ENCODE measurements at places on chromosomes 6 and 20.

DNA sequence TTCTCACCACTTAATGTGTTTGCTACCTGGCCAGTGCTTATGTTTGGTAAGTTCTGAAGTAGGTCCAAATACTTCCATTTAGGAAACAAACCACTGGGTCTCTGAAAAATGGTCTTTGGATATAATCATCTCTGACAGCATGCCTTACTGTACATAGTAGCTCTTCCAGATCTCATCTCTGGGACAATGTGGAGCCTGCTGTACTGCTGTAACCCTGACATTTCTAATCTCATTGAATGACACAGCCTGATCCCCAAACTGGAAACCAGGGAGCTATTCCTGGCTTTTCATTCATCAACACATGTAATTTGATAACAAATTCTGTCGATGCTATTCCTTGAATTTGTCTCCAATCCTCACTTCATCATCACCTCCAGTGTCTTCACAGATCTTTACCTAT lies 23.5 kb downstream of the OGFRL1 start:
- no peak for DNase-seq

DNA sequence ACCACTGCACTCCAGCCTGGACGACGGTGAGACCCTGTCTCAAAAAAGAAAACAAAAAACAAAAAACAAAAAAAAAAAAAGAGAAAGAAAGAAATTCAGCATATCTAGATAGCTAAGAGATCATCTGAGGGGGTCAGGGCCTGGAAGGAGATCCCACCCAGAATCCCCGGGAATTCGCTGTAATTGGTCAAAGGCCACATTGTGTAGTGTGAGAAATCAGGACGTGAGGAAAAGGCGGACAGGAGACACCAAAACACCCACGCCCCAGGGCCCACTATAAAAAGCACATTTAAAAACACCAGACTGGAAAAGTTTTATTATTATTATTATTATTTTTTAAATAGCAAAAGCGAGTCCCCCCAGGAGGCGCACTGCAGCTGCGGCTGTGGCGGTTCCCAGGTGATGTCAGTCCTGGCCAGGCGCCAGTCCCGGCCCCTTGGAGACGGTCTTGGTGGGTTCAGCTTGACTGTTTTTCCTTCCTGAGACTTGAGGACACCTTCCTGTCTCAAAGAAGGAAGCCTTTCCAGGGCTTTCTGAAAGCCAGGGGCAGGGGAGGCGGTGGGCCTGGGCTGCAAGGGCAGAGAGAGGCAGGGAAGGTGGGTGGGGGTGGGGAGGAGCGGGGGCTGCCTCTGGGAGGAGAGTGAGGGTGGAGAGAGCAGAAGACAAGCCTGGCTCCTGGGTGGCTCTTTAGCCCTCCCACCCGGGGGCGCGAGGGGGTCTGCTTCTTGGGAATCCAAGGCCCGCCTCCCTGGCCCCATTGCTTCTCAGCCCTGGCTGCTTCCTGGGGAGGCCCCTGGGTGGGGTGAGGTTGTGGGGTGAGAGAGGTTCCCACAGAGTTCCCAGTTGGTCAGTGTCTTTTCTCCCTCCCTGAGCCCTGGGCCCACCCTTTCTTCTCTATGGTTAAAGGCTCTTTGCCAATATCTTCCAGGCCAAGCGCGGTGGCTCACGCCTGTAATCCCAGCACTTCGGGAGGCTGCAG lies 14.5 kb downstream of the TCF15 start:
- DNase-seq: no peak

- DNase-seq: no peak
Measured at GRCh38 chr20:32595143-32595542, 10.0 kb upstream of the NOL4L start.

DNA sequence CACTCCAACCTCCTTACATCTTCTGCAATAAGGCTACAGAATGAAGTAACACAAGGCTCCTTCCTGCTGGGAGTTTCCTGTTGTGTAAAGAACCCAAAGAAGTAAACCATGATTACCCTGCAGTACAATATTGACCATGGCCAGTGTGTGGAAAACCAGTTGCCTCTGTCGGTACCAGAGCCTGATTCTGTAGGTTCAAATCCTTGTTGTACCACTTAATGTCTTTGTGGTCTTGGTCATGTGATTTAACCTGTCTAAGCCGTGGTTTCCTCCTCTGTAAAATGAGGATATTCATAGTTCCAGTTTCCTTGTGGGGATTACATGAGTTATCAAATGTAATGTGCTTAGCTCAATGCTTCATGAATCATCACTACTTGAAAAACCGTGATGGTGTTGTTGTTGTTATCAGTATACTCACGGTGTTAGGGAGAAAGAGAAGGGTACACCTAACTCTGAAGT lies 60.3 kb upstream of the PRELID3B start:
- no peak for DNase-seq

GRCh38 chr6:75213732-75214131 lies 7.9 kb upstream of the COL12A1 start:
- DNase-seq: no peak

GRCh38 chr6:12628327-12628726 lies 88.2 kb upstream of the PHACTR1 start:
- DNase-seq: no peak

- DNase-seq: no peak
Measured at GRCh38 chr20:1272368-1273100, 6.4 kb downstream of the SNPH start.

- DNase-seq: no peak
Measured at GRCh38 chr6:150874179-150874578, 8.7 kb downstream of the MTHFD1L start.

GRCh38 chr6:142384519-142385254 lies 82.9 kb downstream of the ADGRG6 start:
- DNase-seq: no peak

GRCh38 chr6:64502801-64503200 lies 867.2 kb downstream of the PHF3 start:
- DNase-seq: no peak

- no peak for DNase-seq
Measured at GRCh38 chr20:63963348-63963741, 6.4 kb downstream of the ZNF512B start.

DNA sequence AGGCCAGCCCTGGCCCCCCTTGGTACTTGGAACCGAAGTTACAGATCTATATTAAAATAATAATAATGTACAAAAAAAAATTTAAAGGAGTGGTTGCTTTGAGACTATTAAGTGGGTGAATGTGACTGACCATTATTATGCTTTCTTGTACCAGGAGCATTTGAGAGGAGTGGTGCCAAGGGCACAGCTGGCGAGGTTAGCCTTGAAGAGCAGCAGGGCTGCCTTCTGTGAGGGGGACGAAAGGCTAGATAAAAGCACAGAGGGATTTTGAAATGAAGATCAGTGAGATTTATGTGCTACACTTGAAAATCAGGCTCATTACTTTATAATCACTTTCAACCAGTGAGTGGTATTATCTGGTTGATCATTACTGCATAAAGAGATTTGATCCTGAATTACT lies 48.6 kb downstream of the FIG4 start:
- DNase-seq: no peak

GRCh38 chr6:7899889-7900213 lies 10.7 kb downstream of the TXNDC5 start:
- DNase-seq: no peak

DNA sequence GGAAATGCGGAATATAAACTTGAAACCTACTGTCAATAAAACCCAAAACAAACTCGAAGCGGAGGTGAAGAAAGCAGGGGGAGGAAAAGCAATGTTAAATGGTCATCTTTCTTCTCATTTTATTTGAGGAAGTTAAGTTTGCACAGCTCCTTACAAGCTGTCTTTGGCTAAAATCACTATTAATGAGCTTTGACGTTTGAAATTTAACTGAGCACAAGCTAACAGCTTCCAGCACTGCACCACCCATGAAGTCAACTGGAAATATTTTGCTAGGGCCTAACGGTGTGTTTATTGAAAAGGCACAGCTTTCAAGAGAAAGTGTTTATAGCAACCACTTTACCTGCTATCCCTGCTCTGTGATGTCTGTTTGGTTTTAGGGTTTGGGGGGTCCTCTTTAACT lies 103.8 kb downstream of the PKHD1 start:
- DNase-seq: no peak

GRCh38 chr6:27280064-27280539 lies 32.0 kb downstream of the POM121L2 start:
- DNase-seq: no peak

- no peak for DNase-seq
Measured at GRCh38 chr6:127276331-127276730, 9.7 kb downstream of the RNF146 start.

GRCh38 chr6:28407401-28407800 lies 7.9 kb upstream of the ZSCAN12 start:
- no peak for DNase-seq

DNA sequence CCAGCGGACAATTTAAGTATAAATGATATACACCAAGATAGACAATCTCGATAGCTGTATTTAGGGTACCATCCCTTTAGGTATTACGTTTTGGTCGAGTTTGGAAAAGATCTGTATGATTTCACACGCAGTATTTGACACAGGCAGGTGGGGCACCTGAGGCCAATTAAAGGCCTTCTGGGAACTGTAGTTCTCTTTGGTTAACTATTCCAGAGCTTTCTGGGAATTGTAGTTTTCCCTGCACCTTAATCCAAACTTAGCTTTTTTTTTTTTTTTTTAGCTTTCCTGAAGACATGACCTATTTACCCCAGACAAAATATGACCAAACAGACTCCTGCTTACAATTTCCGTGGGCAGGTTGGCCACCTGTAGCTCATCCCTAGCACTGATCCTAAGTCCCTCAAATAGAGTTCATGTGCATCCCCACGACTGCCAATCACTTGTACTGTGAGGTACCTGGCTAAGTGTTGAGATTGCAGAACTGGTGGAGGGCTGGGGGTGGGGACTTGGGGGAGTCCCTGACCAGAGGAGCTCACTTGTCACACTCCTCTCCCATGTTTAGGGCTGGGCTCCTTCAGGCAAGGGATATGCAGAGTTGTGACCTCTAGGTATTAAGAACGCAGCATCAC lies 999 bp upstream of the EHMT2 start:
- DNase-seq: peak; percentile 69

DNA sequence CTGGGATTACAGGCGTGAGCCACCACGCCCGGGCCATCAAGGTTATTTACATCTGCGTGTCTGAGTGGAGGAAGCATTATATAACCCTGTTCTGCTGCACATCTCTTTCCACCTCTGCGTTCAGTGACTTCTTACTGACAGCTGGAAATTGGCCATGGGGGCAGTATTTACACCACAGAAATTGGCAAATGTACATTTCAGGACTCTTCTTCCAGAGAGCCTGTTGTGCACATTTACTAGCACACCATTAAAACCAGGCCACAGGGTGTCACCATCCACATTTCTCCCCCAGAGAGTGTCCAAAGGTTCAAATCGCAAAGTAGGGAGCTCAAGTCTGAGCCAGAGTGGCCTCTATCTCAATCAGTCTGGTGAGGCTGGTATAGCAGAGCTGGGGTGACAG lies 62.9 kb upstream of the SNX9 start:
- no peak for DNase-seq

- no peak for DNase-seq
Measured at GRCh38 chr20:23752481-23753193, 1.9 kb upstream of the CST1 start.

DNA sequence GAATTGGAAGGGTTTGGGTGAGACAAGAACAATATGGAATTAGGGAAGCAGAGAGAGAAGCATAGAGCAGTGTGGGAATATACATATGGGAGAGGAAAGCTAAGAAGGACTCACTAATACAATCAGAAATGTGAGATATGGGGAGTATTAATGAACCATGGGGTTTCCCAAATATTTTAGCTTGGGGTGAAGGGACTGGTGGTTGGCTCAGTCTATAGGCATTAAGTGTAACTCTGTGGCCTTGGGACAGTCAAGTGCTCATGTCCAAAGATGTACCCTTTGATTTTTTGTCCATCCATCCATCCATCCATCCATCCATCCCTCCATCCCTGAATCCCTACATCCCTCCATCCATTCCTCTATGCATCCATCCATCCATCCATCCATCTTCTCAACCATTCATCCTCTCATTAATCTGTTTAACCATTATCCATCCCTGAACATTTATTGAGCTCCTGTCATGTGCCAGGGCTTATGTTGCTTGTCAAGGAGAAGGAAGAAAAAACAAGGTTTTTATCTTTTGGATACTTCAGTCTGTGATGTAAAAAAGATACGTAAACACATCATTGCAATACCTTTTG lies 263.4 kb upstream of the CHD6 start:
- no peak for DNase-seq

GRCh38 chr6:87182321-87182720 lies 27.0 kb downstream of the ZNF292 start:
- no peak for DNase-seq

GRCh38 chr6:5994234-5994998 lies 12.3 kb downstream of the NRN1 start:
- no peak for DNase-seq

DNA sequence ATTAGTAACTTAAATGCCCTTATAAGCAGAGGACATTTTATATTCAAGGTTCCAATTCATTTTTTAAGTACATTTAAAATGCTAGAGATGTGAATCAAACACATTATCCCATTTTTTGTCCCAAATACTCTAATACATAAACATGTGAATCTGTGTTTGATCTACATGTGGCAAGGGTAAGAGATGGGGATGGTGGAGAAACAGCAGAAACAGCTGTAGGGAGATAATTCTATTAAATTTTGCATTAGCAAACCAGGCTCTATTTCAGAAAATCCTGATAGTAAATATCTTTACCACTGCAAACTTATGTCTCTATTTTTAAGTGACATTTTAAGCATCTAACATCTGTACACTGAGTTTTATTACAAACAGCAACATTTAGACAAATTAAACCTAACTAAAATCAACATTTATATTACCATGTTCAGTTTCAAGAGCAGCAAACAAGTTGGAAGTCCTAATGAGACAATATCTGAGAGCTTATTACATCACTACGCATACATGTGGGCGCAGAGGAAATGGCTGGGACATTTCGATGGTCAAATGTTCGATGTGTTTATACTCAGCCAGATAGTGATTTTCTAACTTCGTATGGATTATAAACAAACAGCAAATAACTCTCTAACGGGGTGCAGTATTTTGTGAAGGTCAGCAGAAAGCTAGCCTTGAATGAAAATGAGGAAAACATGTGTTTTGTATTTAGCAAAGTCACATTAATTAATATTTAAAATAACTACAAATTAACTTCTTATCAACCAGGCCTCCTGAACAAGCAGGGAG lies 165.1 kb downstream of the GJA1 start:
- no peak for DNase-seq

- DNase-seq: no peak
Measured at GRCh38 chr6:105780146-105780860, 305.8 kb upstream of the PRDM1 start.

DNA sequence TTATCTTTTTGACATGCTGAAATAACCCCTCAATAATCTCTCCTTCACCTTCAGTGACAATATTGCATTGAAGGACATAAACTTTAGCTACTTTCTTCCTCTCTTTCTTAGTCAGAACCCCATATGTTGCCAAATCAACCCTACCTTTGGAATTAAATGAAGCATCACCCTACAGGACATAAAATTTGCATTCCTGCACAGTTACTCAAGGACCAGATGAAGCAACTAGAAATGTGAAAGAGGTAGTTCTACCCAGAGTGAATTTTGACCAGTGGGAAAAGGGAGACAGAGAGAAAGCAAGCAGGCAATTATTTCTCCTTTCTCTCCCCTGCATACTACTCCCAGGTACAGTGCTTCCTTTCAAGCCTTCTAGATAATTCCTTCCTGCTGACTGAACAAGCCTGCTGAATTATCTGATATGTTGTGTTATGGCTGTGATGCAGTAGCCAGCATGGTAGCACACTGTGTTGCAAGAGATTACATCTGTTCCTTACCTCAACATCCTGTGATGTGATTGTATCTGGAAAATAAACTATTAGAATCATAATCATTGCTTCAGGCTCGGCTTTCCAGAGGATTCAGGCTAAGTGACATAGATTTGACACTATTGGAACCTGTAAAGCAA lies 16.6 kb downstream of the TENT5A start:
- no peak for DNase-seq

- DNase-seq: no peak
Measured at GRCh38 chr6:19895866-19896692, 58.9 kb downstream of the ID4 start.

Measured in CD4-positive, alpha-beta T cell treated with Interleukin-10 for 1 hour (primary cell).